K562 (cell line): ENCODE measurements at places on chromosomes 12 and 14.

GRCh38 chr12:107732365-107732764 is 28.6 kb downstream of the PRDM4 start:
- DNase-seq = no peak

DNA sequence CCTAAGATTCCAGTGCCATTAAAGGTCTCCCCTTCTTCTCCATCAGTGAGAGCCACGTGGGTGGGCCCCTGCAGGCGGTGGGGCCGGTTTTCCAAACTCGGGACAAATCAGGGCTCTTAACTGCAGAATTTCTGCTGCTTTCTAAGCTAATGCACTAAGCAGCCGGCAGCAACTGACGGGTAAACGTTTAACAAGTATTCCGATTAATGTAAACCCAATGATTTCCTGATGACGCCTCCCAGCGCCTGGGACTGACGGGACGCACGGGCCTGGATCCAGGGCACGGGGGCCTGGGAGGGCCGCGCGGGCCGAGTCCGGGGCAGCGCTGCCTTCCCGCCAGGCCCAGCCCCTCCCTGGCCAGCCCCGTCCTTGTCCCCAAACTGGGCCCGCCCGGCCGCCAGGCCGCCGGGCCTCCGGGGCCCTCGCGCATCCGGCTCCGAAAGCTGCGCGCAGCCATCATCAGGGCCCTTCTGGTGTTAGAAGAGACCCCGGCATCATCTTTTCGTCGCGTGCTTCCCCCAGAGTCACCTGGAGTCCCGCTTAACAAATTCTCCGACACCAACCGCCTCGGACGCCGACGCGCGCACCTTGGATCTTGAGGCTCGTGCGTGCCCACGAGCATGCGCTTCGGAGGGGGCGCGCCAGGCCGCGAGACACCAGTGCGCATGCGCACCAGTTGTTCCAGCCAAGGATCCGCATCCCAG is at the start of gene MLH3:
Gene MLH3 (minus strand): TSS at position 616 of the 704 bp plus-strand sequence. CDS start 1,812 bp downstream, outside the sequence.
- peak; percentile 85 for DNase-seq

- no peak for DNase-seq
Measured at GRCh38 chr12:84875241-84875640, 37.4 kb downstream of the SLC6A15 start.

DNA sequence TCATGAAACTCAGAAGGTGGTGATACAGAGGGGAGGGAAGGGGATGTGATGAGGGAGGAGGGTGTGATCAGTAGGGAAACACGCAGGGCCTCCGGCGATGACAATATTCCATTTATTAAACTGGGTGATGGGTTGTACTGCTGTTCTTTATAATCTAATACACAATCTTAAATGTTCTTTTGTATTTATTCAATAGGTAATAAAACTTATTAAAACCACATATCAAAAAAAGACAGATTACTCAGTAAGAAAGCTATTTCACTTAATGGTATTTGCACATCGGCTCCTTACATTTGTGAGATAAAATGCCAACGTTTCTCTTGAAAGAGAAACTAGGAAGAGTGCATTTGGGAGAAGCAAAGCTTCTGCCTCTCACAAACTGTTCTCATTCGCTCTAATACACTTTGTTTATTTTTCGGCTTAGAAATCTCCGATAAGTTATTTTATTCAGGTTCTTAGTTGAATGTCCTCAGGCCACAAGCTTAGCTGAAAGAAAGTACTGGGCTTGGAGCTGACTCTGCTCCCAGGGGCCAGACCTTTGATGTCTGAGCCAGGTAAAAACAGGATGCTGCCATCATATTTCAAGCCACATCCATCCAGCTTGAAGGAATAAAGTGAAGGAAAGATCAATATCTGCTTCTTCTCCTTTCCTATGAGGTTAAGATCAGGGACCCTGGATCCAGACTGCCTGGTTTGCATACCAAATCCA is 17.5 kb downstream of the STON2 start:
- no peak for DNase-seq

DNA sequence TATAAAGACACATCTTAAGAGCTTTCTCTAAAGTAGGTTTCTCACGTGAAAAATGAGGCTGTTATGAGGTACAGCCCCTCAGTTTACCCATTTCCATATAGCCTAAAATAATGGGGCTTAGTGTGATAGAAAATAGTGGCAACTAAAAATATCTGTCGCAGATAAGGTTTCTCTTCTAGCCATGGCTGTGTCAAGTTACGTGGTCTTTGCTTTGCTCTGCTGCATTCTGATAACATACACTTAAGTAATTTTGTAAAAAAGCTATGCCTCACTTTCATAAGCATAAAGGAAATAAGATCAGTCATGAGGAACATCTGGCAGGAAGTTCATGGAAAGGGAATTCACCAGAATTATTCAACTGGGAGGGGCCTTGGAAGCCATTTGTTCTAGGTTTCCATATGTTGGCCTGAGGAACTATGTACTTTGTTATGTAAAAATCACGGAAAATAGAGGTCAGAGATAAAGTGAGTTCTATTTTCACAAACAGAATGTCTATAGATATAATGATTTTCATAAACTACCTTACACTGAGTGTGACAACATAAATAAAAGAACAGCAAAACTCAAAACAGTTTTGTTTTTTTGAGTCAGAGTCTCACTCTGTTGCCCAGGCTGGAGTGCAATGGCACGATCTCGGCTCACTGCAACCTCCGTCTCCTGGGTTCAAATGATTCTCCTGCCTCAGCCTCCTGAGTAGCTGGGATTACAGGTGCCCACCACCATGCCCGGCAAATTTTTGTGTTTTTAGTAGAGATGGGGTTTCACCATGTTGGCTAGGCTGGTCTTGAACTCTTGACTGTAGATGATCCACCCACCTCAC is 195.6 kb upstream of the KRR1 start:
- DNase-seq = peak; percentile 42

DNA sequence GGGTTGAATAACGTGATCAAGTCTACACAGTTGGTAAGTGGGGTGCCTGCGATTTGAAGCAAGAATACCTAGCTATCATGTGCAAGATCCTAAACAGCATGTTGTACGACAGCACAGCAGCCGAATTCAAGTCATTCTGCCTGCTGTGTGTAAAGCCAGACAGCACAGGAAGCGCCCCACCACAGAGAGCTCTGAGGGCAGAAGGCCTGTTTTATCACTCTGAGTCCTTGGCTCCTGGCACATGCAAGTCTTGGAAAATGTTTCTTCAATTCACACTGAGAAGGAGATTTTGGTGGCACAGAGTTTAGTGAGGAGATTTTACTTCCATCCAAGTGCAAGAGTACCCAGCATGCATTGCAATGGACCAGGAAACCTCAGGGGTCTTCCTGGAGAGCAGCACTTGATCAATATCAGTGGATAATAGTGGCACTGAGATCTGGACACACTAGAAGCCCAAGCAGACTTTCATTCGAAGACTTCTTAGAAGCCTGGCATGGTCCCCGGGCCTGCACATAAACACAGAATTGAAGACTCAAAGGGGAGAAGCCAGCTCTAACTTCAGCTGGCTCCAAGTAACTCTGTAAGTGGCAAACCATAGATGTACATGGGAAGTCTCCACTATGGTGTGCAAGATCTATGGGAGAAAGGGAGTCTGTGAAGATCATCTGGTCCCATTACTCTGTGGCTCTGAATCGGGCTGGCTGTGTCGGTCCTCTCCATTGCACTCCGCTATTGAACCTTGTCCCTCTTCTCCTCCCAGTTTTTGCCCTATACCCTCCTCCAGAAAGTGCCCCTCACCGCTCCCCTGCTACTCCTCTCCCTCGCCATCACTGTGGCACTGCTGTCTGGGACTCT is 1.5 kb upstream of the KRT1 start:
- DNase-seq = no peak

DNA sequence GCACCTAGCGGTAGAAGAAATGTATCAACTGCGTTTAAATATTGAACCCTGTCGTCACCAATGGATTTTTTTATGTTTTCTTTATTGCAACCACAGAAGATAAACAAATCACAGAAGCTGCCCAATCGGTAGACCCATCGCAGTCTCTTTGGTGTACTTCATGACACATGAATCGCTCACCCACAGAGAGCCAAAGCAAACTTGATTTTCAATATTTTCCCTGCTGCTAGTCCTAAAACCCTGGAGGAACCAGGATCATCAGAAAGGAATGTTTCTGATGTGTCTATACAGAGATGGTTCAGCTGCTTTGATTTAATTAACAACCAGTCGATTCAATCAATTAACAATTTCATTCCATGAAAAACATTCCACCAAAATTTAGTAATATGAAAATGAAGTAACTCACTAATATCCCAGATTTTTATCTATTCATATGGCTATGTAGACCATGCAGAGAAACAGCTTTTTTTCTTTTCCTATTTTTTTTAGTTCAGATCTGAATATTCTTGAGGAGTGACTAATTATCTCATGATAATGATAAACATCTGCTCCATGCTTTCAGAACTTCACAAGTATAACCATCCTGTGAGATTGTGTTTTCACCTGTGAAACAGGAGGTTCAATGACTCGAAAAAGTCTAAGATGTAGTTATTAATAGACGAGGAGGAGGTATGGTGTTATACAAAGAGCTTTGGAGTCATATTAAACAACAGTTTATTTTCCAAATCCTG is 46.1 kb downstream of the DIO2 start:
- DNase-seq = no peak

GRCh38 chr12:52813885-52814709 is at the start of gene KRT4:
Gene KRT4 (minus strand): TSS chr12:52814116. CDS start chr12:52814058, 58 bp downstream.
- DNase-seq = no peak

DNA sequence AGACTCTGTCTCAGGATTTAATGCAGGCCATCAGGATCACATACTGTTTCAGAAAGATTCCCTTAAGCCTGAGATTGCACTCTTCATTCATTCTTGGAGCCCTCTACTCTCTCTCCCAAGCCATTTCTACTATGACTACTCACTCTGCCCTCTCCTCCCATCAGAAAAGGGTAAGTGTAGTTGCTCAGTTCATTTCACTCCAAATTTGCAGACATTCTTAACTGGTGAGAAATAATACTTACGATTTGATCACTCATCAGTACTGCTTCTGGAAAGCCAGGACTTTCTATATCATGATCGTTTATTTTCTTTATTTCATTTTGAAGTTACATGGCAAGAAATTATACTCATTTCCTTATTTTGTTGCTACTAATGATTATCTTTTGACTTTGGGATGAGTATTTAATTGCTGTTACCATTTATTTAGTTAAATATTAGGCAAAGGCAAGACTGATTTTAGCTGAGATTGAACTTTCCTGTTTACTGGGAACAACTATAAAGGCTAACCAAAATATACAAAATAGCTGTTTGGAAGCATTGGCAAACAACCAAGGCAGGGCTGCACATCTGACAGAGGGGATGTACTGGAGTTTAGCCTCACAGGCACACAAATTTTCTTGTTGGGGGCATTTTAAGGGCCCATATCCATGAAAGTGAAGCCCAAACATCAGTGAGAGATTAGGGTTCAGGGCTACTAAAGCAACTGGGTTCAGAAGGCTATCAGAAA is 4.1 kb upstream of the RERG start:
- no peak for DNase-seq

DNA sequence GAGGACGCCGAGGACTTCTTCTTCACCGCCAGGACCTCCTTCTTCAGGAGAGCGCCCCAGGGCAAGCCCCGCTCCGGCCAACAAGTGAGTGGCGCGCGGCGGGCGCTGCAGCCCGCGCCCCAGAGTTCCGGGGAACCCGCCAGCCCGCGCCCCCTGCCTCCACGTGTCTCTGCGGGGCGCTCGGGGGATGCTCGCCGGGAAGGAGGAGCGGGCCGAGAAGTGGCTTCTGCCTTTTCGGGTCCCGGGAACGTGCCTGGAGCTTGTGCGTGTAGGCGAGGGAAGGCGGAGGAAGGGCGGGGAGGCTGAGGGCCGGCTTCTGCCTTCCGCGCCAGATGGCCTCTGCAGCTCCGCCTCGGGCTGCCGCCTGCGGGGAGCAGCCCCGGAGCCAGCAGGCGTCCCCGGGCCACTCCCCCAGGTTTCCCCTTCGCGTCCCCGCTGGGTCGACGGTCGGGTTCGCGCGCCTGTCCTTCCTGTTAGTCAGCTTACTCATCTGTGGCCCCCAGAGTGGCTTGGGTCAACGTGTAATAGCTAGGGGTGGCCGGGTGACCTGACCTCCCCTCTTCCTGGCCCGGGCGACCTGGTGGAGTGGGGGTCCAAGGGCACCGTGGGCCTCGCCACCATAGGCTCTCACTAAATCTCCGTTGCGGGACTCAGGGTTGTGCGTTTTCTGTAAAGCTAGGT is 505 bp downstream of the RASSF3 start:
- DNase-seq = peak; percentile 72

GRCh38 chr12:86117711-86118110 is 138.5 kb downstream of the MGAT4C start:
- no peak for DNase-seq

- no peak for DNase-seq
Measured at GRCh38 chr14:96214793-96215192, 10.2 kb downstream of the BDKRB2 start.

DNA sequence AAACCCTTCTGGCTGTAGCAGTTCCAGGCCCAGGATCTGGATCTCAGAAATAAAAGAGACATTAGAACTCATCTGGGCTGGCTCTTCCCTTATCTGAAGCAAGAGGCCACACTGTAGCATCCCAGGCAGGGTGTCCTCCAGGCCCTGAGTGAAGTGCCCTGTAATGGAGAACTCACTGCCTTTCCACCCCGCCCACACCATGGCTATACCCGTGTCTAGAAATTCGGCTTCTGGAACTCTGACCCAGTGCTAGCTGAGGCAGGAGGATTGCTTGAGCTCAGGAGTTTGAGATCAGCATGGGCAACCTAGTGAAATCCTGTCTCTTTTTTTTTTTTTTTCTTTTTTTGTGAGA is 23.5 kb upstream of the PLEKHG3 start:
- no peak for DNase-seq

DNA sequence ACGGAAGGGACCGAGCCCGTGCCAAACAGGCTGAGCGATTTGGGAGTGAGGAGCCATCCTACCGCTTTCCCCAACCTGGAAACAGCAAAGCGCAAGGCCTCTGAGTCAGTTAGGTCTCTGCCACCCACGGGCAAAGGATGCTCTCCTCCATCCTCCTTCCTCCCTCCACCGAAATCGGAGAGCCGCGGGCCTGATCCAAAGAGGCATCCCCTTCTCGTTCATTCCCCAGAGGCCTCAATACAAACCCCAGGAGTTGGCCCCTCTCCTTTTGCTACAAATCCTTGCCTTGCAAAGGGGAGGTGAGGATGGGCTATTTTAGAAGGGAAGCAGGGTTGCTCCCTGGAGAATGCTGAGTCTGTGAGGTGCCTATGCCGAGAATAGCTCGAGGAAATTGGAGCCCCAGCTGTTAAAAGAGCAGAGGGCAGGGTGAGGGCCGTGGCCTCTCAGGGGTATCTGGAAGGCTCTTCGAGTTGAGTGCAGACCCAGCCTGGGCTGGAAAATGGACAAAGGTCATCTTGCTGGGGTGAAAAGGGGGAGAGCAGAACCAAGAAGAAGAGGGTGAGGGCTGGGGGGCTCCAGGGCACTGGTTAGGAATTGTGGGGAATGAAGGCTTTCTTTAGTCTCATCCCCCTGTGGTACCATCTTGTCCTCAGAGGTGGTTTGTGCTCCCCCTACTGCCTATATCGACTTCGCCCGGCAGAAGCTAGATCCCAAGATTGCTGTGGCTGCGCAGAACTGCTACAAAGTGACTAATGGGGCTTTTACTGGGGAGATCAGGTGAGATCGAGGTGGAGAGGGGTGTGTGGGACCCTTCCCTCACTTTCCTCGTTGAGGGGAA is 1.1 kb downstream of the TPI1 start:
- peak; percentile 13 for DNase-seq
